GM23248 (cell line): ENCODE measurements at places on chromosomes 13 and 19. TPM values are rescaled to one million over a fixed set of nuclear protein-coding genes. Genes with fewer than 3 reads are reported as not detected.

- no peak for DNase-seq
These were observed 74.5 kb downstream of the NBEA start for GRCh38 chr13:35016362-35017112.

DNA sequence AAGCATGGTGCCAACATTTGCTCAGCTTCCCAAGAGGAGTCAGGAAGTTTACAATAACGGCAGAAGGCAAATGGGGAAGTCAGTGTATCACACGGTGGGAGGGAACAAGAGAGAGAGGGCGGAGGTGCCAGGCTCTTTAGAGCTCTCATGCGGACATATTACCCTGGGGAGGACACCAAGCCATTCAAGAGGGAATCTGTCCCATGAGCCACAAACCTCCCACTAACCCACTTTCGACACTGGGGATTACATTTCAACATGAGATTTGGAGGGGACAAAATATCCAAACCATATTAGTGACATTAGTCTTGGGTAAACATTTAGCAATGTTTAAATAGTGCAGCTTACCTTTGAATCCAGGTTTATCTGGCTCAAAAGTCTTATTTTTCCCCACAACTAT lies 69.9 kb downstream of the SLAIN1 start:
- DNase-seq, result no peak

DNA sequence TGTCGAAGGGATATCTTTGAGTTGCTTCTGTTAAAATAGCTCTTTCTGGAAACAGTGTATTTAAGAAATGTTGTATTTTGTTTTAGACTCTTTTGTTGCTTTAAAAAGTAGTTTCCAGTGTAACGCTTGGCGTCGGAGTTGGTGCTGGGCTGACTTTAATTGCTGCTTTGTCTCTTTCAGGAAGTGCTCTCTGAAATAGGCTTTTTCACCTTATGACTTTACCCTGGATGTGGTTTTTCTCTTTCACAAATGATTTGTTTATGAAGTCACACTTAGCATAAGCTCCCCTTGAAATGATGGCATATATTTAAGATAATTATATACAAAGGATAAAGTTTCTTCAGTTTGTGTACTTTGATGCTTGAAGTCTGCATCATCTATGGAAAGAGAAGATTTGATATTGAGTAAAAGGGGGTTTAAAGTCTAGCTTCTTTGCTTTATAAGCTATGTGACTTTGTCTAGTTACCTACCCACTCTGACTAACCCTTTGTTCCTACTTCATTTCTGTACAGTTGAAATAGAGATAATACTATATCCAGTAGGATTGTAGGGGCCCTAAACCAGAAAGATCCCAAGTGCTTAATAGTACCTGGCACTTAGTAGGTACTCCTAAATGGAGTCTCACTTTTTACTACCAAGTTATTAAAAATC lies at the start of gene GPR18:
GPR18 (minus strand) TSS at position 170 of the 651 bp plus-strand sequence. CDS start 2,507 bp downstream, outside the sequence.
- no peak for DNase-seq

GRCh38 chr13:28558567-28558966 lies 63.6 kb upstream of the FLT1 start:
- DNase-seq, result peak; percentile 19

DNA sequence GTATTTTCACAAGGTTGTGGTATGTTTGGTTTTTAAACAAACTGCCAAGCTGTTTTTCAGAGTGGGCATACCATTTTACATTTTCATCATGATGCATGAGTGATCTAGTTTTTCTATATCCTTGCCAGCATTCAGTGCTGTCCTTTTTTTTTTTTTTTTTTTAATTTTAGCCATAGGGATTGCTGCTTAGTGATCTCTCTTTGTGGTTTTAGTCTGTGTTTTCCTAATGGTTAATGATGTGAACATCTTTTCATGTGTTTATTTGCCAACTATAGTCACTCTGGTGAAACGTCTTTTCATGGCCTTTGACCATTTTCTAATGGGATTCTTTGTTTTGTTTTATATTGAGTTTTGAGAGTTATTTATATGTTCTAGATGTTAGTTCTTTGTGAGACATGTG lies 59.7 kb downstream of the SHISA2 start:
- DNase-seq, result no peak

DNA sequence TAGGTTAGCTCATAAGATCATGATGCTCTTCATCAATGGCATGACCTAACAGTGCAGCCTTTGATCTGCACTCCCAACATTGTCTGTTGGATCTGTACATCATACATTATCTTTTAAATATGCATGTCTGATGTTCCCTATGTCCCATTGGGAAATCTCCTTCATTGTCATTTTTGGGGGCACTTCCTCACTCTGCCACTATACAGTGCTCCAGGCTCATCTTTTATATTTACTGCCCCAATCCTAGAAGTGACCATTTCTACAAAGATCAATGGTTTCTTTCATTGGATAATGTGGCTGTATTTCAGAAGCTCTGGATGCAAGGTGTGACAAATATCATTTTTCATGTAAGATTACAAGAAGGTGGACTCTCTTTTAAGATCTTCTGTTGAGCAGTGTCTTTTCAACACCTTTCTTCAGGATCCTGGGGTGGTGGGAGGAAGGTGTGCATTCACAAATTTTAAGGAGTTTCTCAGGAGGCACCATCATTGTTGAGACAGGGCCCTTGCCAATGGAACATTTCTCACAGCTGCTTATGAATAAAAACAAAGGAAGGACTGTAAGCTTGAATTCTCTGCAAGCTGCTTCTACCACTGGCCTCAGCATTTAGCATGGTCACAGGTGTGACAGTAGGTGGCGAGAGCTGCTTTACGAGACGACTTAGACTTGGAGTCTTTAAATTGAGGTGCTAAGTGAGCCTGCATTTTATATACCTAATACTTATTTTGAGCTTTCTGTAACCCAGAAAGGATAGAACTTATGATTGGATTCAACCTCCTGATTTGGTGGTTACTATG lies 403.0 kb downstream of the LMO7 start:
- no peak for DNase-seq

GRCh38 chr13:61202042-61202441 lies 213.6 kb downstream of the PCDH20 start:
- no peak for DNase-seq

KIR2DL1 gene
- total RNA-seq, result not detected in 2 replicates

OLFM2 gene
- 11.6 and 26.2 TPM in 2 replicates for total RNA-seq

ZNF77 gene
- total RNA-seq, result 0.76 and 1.1 TPM in 2 replicates

CERS4 gene
- not detected in 2 replicates for total RNA-seq

PRR36 gene
- not detected in 2 replicates for total RNA-seq
